ENCODE measurements at places on chromosomes 5 and 9.

DNA sequence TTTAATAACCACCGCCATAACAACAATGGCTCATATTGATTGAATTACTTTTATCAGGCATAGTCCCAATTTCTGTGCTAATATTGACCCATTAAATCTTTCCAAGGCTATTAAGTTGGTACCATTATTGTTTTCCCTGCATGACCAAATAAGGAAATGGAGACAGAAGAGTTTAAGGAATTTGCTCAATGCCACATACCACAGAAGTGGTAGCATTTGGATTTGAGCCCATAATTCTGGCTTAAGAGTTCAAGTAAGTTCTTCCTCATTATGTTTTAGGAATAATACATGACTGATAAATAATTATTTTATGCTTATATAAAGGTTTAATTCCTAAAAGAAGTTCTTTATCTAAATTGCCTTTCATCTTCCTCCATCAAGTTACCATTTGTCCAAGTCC is 43.4 kb upstream of the HAPLN1 start:
- DNase-seq: no peak

DNA sequence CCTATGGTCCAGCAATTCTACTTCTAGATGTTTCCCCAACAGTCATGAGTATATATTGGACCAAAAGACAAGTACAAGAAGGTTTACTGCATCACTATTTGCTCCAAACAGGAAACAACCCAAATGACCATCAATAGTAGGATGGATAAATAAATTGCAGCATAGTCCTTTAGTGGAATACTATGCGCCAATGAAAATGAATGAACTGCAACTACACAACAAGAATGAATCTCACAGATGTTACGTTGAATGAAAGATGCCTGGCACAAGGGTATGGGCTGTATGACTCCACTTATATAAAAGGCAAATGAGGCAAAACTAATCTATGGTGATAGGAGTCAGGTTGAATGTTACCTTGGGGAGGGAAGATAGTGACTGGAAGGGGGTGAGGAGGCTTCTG is 48.6 kb upstream of the UNC5A start:
- DNase-seq: no peak

GRCh38 chr5:167460449-167461020 is 830.9 kb upstream of the WWC1 start:
- DNase-seq: no peak

- no peak for DNase-seq
Measured at GRCh38 chr5:4720831-4721230, 419.3 kb upstream of the ADAMTS16 start.

DNA sequence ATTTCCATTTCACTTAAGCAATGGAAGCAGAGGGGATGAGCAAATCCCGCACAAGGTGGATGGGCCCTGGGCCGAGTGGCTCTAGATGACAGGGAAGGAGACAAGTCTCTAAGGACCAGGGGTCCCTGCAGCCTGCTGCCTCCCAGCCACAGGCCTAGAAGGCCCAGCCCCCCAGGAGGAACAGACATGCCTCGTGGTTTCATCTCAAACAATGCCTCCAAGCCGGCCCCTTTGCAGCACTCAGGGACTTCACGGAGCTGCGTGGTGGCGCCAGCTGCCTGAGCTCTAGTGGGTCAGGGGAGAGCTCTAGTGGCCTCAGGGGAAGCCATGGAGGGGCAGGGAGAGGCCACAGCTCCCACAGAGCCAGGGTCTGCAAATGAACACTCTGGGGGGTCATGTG is 48.8 kb downstream of the HABP4 start:
- no peak for DNase-seq

DNA sequence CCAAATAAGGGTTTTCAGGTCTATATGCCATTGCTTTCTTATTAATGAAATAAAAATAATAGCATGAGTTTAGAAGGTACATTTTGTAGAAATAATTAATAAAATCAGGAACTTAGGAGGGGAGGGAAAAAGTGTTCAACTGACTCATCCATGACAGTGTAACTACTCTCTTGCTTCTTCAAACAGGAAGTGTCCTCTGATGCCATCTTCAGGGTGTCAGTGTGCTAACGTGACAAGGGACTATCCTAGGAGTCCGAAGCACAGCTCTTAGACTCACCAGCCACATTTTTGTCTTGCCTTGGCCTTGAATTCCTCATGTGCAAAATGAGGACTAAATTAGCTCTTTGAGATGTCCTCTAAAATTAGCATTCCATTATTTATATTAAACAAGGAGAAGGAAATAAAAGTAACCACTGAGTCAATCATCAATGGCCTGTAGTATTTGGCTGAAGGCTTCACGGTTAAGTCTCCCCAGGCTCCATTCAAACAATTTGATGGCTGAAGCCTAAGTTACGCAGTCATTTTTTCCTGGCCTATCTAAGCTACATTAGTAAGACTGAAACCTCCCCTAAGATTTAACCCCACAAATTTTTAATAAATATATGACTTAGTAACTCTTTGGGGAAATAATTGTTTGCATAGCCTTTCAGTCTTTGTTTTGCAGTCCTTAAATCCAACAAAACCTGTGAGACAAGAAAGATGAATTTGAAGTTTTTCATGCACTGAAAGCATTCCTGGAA is 151.1 kb downstream of the ARL15 start:
- DNase-seq: no peak
